ENCODE measurements at places on chromosomes 13 and 19.

DNA sequence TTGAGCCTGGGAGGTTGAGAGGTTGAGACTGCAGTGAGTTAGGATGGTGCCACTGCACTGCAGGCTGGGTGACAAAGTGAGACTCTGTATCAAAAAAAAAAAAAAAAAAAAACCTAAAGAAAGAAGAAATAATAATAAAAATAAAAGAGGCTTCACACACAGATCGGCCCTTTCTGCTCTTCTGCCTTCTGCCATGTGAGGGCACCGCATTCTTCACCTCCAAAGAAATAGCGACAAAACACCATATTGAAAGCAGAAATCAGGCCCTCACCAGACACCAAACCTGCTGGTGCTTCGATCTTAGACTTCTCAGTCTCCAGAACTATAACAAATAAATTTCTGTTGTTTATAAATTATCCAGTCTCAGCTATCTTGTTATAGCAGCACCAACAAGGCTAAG is 3.0 kb downstream of the ZNF649 start:
- no peak for DNase-seq

- DNase-seq, result no peak
These were observed 47.6 kb upstream of the CNMD start for GRCh38 chr13:52787235-52787634.

GRCh38 chr19:48654299-48655059 is 8.5 kb upstream of the CA11 start:
- no peak for DNase-seq

DNA sequence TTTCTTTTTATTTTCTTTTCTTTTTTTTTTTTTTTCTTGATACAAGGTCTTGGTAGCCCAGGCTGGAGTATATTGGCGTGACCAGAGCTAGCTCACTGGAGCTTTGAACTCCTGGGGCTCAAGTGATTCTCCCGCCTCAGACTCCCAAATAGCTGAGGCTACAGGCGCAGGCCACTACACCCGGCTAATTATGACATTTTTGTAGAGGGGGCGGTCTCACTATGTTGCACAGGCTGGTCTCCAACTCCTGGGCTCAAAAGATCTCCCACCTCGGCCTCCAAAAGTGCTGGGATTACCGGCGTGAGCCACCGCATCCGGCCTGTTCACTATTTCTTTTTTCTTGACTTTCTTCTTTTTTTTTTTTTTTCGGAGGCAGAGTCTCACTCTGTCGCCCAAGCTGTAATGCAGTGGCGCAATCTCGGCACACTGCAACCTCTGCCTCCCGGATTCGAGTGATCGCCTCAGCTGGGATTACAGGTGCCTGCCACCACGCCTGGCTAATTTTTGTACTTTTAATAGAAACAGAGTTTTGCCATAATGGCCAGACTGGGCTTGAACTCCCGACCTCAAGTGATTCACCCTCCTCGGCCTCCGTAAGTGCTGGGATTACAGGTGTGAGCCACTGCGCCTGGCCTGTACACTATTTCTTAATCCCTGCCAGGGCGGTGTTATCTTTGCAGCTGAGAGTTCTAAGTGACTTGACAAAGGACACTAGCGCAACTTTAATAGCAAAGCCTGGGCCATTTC is 37.1 kb upstream of the LSM14A start:
- DNase-seq, result peak; percentile 55

DNA sequence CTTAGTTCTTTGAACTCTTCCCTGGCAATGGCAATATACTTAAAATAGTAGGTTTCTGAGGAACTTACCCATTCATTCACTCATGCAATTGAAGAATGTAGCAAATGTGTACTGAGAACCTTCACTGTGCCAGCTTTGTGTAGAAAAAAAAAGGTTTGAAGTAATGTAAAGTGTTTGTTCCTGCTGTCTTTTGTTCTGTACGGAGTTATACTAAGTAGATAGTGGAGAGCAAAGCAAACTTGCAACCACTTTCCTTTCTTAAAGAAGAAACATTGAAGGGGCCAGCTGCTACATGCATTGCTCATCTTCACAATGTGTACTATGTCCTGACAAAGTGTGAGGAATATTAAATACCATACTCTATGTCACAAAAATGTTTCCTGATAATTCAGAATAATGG is 68.9 kb upstream of the FREM2 start:
- no peak for DNase-seq

DNA sequence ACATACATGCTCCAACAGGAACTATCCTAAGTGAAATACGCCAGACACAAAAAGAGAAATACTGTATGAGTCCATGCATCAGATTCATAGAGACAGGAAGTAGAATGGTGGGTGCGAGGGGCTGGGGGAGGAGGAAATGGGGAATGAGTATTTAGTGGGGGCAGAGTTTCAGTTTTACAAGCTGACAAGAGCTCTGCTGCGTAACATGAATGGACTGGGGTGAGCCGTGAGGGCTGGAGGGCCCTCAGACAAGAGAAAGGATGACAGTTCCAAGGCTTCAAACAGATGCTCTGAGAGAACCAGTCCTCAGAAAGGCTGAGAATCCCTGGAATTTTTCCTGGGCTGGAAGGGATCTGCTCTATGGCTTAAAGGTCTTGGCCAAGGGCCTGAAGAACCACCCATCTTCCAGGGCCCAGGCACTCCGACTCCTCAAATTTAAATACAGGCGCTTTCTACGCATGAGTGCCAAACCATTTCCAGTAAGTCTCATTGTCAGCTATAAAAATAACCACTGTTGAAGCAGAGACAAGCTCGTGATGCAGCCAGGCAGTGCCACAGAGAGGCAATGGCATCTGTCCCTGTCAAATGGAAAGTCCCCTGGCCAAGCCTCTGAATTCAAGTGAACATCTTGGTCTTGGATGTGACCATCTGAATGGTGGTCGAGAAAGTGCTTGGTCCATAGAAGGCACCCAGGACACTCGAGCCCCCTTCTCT is 17.5 kb downstream of the KLF2 start:
- DNase-seq, result no peak

- no peak for DNase-seq
These were observed 97.5 kb downstream of the FOXO1 start for GRCh38 chr13:40569024-40569350.

DNA sequence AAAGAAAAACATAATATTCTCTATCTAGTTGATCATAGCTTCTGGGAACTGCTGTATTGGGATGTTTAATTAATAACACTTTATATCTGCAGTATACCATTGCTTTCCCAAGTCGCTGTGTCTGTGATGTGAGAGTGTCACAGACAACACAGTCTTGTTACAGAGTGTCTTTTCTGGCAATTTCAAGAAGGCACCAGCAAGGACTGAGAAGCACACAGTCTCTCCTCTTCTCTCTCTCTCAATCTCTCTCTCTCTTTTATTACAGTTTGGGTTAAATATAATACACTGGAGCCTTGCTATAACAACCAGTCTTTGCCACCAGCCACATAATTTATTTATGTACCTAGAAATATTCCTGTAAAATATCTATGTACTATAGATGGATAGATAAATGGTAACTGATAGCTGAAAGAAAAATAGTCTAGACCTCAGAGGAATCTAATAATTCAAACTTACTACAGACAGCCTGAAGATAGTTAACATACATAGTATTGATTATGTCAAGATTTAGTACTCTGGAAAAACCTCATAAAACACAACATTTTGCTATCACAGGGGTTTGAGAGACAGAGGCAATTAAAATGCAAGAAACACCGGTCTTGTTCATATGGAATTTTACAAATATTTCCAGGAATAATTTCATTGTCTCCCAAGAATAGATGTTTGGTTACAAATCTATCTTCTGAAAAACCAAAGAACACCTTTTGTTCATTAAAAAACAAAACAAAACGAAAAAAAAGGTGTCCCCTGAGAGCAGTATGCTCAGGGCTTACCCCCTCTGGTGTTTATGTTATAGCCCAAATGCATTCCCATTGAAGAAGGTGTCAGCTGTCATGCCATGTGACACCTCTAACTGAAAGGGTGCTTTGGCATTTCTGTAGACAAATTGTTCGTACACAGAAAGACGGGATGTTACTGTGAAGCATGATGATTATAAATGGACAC is 507.8 kb downstream of the TBC1D4 start:
- DNase-seq, result no peak

GRCh38 chr19:18814063-18814462 is 17.7 kb upstream of the UPF1 start:
- DNase-seq, result no peak

GRCh38 chr19:10747271-10747670 is 29.4 kb downstream of the DNM2 start:
- DNase-seq, result no peak

- DNase-seq, result no peak
These were observed 2.6 kb upstream of the PEPD start for GRCh38 chr19:33524024-33524664.

GRCh38 chr13:36332986-36333385 is 13.2 kb downstream of the SPART start:
- no peak for DNase-seq

GRCh38 chr13:110293649-110294048 is 13.3 kb downstream of the COL4A1 start:
- DNase-seq, result no peak

DNA sequence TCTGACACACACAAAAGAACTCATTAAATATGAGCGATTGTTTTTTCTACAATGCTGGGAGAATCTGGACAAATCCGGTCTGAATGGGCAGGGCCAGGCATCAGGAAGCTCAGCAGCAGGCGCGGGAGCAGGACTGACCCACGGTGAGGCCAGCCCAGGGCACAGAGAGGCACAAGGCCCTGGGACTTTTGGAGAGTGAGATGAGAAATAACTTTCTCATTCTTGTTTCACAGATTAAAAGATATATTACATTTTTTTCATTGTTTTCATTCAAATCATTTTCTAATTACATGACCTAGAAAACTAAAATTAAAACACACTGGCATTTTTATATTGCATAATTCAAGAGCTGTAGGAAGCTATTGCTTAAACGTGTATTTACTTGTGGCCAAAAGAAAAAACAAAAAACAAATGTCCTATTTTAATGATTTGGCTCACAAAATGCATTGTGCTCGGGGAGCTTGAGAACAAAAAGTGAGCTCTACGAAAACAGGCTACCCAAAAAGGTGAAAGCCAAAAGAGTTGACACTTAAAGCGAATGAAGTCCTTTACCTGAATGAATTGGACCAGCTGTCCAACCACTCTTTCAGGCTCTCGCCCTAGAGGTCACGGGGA is 133.1 kb downstream of the TNFRSF19 start:
- DNase-seq, result no peak

DNA sequence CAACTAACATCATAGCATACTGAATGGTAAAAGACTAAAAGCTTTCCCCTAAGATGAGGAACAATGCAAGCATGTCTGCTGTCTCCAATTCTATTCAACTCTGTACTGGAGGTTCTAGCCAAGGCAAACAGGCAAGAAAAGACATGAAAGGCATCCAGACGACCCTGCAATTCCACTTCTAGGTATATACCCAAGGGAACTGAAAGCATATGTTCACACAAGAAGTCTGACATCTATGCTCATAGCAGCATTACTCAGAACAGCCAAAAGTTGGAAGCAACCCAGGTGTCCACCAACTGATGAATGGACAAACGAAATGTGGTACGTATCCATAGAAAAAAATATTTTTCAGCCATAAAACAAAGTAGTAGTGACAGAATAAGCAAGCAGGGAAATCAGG is 39.1 kb downstream of the PEPD start:
- no peak for DNase-seq

DNA sequence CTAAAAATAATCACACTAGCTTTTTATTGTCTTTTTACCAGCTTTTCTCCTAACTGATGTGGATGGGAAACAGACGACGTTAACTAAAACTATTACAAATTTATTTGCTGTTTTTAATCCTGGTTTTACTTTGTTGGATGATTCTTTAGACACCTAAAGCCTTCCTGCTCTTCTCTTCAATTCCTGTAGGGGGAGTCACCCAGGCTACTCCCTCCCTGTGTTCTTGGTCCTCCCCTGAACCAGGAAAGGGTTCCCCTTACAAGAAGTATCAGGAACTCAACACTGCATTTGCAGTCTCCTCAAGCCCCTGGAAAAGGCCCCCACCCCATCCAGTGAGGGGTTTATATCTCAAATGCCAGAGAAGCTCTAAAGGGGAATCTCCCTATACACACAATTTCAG is 206.1 kb downstream of the SUCLA2 start:
- DNase-seq, result no peak

DNA sequence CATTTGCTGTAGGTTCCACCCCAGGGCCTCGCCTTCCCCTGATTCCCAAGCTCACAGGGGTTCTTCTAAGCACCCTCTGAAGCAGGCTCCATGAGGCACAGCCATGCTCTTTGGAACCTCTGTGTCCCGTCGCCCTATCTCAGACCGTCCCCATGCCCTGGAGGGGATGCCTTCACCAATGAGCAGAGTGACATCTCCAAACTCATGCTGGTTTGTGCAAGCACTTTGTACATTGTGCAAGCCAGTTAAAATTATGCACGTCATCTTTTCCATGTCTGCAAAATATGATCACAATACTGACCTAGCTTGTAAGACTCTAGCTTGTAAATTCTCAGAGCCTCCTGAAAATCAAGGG is 46.5 kb upstream of the RAP2A start:
- DNase-seq, result no peak

GRCh38 chr13:34970961-34971360 is 28.9 kb downstream of the NBEA start:
- no peak for DNase-seq

- DNase-seq, result no peak
These were observed 442.3 kb downstream of the TUBA3C start for GRCh38 chr13:18739310-18739709.

- no peak for DNase-seq
These were observed 56.8 kb downstream of the KCNC3 start for GRCh38 chr19:50272263-50272897.

DNA sequence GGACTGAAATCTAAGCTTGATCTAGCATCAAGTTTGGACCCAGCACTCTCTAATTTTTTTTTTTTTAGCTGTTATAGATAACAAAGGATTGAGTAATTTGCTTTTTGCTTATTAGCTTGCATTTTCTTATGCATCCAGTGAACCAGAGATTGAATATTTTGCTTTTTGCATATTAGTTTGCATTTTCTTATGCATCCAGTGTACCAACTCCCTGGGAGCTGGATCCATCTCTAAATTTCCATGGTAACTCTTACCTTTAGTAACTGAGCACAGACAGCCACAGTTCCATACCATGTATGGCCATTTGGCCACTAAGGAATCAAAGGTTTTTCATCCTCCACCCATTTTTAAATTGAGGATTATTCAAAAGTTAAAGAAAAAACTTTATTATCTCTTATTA is 8.7 kb upstream of the ZNF548 start:
- DNase-seq, result no peak

DNA sequence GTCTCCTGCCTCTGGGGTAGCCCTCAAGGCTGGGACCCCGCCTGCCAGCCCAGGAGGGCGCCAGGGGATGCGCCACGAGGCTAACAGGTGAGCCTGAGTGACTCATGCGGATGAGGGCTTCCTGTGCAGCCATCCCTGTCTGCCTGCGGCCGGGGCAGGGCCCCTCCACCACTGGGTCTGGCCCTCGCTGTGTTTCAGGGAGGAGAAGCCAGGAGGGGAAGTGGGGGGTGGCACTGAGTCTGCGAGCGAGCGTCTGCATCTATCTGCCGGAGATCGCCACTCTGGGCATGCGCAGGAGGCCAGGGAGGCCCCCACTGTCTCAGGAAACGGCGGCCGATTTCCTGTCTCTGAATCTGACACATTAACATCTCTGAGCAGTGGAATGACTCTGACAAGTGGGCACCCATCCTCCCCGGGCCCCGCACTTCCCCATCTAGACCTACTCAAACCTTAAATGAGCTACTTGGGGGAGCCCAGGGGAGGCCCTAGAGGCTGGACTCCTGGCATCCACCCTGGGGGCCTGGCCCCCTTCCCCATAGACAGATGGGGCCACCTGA is 19.7 kb downstream of the RFX1 start:
- DNase-seq, result no peak

GRCh38 chr19:54271106-54271505 is 9.8 kb downstream of the LILRB2 start:
- no peak for DNase-seq

GRCh38 chr13:109408591-109409382 is 377.6 kb downstream of the IRS2 start:
- DNase-seq, result no peak
